NCI-H1930 (cell line): ENCODE measurements at places on chromosomes 1 and 21.

GRCh38 chr21:46060596-46061061, 37.3 kb upstream of the COL6A2 start:
- no peak for DNase-seq

GRCh38 chr1:117181630-117182041, 29.1 kb downstream of the VTCN1 start:
- no peak for DNase-seq

DNA sequence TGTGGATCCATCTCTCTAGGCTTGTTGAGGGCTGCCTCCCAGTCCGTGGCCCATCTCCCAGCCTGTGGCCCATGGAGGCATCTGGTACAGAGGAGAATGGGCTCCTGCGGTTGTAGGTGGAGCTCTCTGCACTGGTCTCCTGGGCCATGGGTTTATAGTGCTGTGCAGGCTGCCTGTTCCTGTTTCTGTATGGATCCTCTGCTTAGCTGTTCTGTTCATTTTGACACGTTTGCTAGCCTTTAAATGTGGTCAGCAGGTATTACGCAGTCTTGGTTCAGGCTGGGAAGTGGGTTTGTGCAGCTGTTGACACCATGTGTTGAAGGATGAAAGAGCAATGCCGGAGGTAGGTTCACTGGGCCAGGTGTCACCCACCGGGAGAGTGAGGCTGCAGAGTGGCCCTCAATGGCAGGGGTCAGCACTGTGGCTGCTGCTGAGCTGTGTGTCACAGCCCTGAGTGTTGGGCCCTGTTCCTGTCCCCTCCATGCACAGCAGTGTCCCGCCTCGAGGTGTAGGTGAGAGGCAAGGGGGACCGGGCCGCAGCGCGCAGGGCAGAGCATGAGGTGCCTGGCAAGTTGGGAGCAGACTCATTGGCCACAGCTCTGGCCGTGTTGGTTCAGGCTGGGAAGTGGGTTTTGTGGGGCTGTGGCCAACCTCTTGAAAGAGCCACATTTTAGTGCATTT, 39.0 kb downstream of the SNAP47 start:
- no peak for DNase-seq

- no peak for DNase-seq
Observed at GRCh38 chr1:54609301-54609921, 13.9 kb downstream of the FAM151A start.

GRCh38 chr1:152251391-152251790, 27.4 kb upstream of the HRNR start:
- DNase-seq: no peak

DNA sequence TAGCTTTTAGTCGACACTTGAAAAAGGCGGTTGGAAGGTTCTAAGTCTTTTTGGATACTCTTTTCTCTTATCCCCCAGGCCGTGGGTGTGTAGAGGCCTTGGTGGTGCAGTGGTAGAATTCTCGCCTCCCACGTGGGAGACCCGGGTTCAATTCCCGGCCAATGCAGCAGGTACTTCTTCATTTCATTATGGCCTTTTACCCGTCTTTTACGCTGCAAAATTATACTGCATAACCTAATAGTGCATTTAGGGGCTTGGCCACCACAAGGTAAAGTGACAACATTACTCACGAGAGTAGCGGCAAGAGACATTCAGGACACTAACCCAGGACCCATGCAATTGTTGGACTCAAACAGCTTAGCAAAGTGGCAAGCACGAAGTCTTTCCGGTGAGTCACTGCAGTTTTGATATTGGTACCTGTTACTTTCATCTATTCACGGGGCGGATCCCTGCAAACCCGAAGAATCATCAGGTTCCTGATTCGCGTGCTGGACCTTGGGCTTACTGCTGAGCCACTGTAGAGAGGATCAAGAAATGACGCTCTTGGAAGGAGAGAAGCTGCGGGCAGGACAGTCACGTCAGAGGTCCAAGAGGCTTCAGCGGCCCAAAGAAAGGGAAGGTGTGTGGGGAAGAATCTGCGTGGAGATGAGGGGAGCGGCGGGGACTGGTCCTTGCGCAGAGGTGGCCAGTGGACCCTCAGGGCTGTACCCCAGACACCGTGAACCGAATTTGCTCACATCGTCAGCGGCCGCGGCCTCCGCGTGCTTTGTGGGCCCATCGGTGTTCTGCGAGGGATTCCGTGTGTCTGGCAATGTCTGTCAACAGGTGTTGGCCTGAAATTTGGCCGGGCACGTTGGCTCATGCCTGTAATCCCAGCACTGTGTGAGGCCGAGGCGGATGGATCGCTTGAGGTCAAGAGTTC, 12.9 kb upstream of the RNU1-4 start:
- DNase-seq: peak; percentile 23
